ENCODE measurements at places on chromosomes 16 and 17. TPM values are rescaled to one million over a fixed set of nuclear protein-coding genes. Genes with fewer than 3 reads are reported as not detected.

Gene MYL4
- total RNA-seq, result 1.5 TPM

Gene SPECC1
- total RNA-seq, result 1.7 TPM

Gene SHISA9
- total RNA-seq, result 0.19 TPM

Gene CLEC3A
- total RNA-seq, result not detected

Gene MAF
- total RNA-seq, result 43.7 TPM

Gene ZG16
- total RNA-seq, result not detected

Gene STXBP4
- 8.7 TPM for total RNA-seq

Gene GFAP
- not detected for total RNA-seq

Gene HOXB1
- total RNA-seq, result not detected

Gene MEFV
- total RNA-seq, result 0.05 TPM

Gene OMG
- 4.4 TPM for total RNA-seq

Gene CIBAR2
- not detected for total RNA-seq

Gene NOTUM
- total RNA-seq, result not detected

Gene HYDIN
- total RNA-seq, result 0.17 TPM

Gene TMEM101
- total RNA-seq, result 85.2 TPM

Gene FBXW10
- total RNA-seq, result not detected

Gene SPNS3
- 0.34 TPM for total RNA-seq

Gene CCL4L2
- not detected for total RNA-seq

Gene CES5A
- total RNA-seq, result not detected

Gene CHST5
- not detected for total RNA-seq

Gene ADAP2
- 0.47 TPM for total RNA-seq

Gene ARHGDIG
- 1.2 TPM for total RNA-seq

Gene SLC6A2
- total RNA-seq, result not detected

Gene SNX20
- total RNA-seq, result 0.70 TPM

Gene FNDC8
- not detected for total RNA-seq

Gene CBFA2T3
- total RNA-seq, result 0.14 TPM

Gene TBC1D3E
- not detected for total RNA-seq

Gene MFAP4
- not detected for total RNA-seq

Gene KRTAP3-2
- not detected for total RNA-seq

Gene USP31
- 43.7 TPM for total RNA-seq

Gene CES1
- total RNA-seq, result 0.34 TPM

Gene NFATC2IP
- 26.8 TPM for total RNA-seq

Gene CDH13
- total RNA-seq, result 210 TPM

Gene MMP28
- 38.1 TPM for total RNA-seq

Gene TNFRSF12A
- total RNA-seq, result 45.4 TPM

Gene SRCIN1
- 0.14 TPM for total RNA-seq

Gene KRT33B
- not detected for total RNA-seq

Gene GAST
- total RNA-seq, result not detected

Gene SLC9A5
- total RNA-seq, result 1.2 TPM

Gene RHBDL1
- total RNA-seq, result 0.05 TPM

Gene LIG3
- total RNA-seq, result 23.1 TPM

Gene GRB2
- total RNA-seq, result 91.2 TPM

Gene MGAT5B
- total RNA-seq, result 0.34 TPM

Gene PLEKHG4
- 10.0 TPM for total RNA-seq

Gene BLMH
- total RNA-seq, result 69.2 TPM

Gene SDR42E1
- 8.7 TPM for total RNA-seq

Gene FN3K
- 7.0 TPM for total RNA-seq
